ENCODE measurements at places on chromosomes 6 and 20.

- H3K36me3 ChIP-seq: no peaks in the 10 kb centered on the region
- no peak overlapping the region for H3K4me3 ChIP-seq
- no peaks in the 10 kb centered on the region for H3K4me1 ChIP-seq
- H3K27ac ChIP-seq: no peak overlapping the region
- H3K27me3 ChIP-seq: peaks cover 4% of the 10 kb centered on the region
- DNase-seq: no peak
Observed at GRCh38 chr6:101178748-101179147, 214.8 kb upstream of the GRIK2 start.

- H3K4me1 ChIP-seq: no peaks in the 10 kb centered on the region
- no peak overlapping the region for H3K27ac ChIP-seq
- DNase-seq: no peak
- H3K4me3 ChIP-seq: no peak overlapping the region
- no peaks in the 10 kb centered on the region for H3K36me3 ChIP-seq
Observed at GRCh38 chr6:76876922-76877553, 586.3 kb downstream of the HTR1B start.

DNA sequence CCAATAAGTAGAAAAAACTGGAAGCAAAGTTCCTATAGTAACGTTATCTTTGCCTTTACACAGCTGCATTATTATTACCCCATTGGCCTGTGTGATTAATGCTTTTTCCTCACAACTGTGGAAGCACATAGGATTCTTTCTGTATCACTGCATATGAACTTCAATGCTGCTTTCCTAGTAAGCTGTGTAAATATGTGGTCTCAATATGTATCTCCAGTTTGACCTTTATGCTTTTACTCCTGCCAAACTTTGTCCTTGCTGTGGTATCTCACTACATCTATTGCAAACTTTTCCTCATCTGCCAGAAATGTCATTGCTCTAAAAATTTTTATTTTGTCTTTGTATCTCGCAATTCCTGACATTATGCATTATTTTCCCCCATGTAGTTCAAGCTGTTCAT is 168.6 kb downstream of the ZFAND3 start:
- H3K27me3 ChIP-seq: no peaks in the 10 kb centered on the region
- H3K36me3 ChIP-seq: no peaks in the 10 kb centered on the region
- no peak overlapping the region for H3K27ac ChIP-seq
- peaks cover 38% of the 10 kb centered on the region for H3K4me1 ChIP-seq

- no peak overlapping the region for H3K27ac ChIP-seq
- peaks cover 17% of the 10 kb centered on the region for H3K36me3 ChIP-seq
- H3K27me3 ChIP-seq: no peaks in the 10 kb centered on the region
- H3K4me3 ChIP-seq: no peak overlapping the region
Observed at GRCh38 chr6:38279423-38279822, 360.3 kb downstream of the BTBD9 start.

DNA sequence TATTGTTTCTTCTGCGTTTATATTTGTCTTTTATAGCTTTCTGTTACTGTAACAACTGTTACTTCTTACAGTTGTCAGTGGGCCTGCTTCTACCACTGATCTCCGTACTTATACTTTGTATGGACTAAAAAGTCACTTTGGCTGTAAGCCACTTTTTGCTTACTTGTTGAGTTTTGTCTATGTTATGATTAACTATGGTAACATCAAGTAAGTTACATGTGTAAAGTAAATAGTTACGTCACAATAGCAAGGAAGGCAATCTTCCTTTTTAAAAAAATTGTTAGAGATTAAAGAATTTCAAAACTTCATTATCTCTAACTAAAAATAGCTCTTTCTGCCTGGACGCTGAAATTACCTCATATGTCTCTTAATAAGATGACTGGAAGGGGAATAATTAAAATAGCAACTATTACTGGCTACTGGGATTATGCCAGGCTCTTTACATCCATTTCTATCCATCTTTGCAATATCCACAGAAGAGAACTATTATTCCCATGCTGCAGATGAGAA is 10.9 kb downstream of the TFB1M start:
- H3K27me3 ChIP-seq: no peaks in the 10 kb centered on the region
- H3K36me3 ChIP-seq: peaks cover 36% of the 10 kb centered on the region
- H3K27ac ChIP-seq: no peak overlapping the region
- H3K4me1 ChIP-seq: peaks cover 6% of the 10 kb centered on the region
- H3K4me3 ChIP-seq: no peak overlapping the region
- DNase-seq: no peak

DNA sequence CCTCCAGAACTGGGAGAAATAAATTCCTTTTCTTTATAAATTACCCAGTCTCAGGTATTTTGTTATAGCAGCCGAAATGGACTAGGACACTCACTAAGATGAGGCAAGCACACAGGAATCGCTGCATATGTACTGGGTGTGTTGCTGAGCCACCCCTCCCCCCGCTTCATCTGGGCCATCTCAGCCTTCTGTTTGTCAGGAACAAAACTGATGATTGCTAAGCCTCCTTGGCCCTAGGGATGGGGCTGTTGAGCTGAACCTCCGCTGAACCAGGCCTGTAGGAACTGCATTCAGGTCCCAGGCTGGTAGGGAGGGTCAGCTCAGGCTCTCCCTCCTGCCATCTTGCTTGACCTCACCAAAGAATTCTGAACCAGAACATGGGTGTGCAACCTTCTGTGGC is 108.6 kb downstream of the MAP3K7 start:
- H3K4me1 ChIP-seq: peaks cover 14% of the 10 kb centered on the region
- DNase-seq: no peak
- H3K36me3 ChIP-seq: no peaks in the 10 kb centered on the region

GRCh38 chr6:165987483-165988301 is 180.0 kb downstream of the TBXT start:
- H3K27ac ChIP-seq: no peak overlapping the region
- H3K27me3 ChIP-seq: peaks cover 34% of the 10 kb centered on the region
- no peak overlapping the region for H3K4me3 ChIP-seq
- DNase-seq: no peak
- H3K36me3 ChIP-seq: no peaks in the 10 kb centered on the region

- no peaks in the 10 kb centered on the region for H3K36me3 ChIP-seq
- peaks cover 2% of the 10 kb centered on the region for H3K27me3 ChIP-seq
- H3K27ac ChIP-seq: no peak overlapping the region
- H3K4me3 ChIP-seq: no peak overlapping the region
- DNase-seq: no peak
Observed at GRCh38 chr6:168022488-168023321, 25.2 kb downstream of the KIF25 start.

GRCh38 chr6:27297857-27298730 is 14.0 kb downstream of the POM121L2 start:
- H3K4me1 ChIP-seq: no peaks in the 10 kb centered on the region
- peaks cover 32% of the 10 kb centered on the region for H3K27me3 ChIP-seq
- H3K36me3 ChIP-seq: peaks cover 1% of the 10 kb centered on the region
- no peak for DNase-seq
- no peak overlapping the region for H3K4me3 ChIP-seq

GRCh38 chr6:134549854-134550253 is 231.9 kb upstream of the SGK1 start:
- H3K27ac ChIP-seq: no peak overlapping the region
- H3K36me3 ChIP-seq: no peaks in the 10 kb centered on the region

DNA sequence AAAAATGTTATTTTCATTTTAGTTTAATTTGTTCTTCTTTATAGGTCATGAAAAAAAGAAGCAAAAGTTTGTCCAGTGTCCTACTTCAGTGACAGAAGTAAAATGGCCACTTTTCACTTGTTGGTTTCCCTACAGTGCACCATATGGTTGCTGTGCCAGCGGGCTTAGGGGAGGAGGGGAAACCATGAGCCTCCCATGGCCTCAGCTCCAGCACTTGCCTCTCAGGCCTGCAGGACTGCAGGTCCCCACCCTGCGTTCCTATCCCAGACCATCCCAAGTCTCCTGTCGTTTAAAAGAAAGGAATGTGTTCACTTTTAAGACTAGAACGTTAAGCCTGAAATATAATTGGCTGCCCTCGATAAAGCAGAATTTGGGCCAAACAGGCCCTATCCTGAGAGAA is 210.0 kb upstream of the TAB2 start:
- H3K27me3 ChIP-seq: no peaks in the 10 kb centered on the region
- no peaks in the 10 kb centered on the region for H3K36me3 ChIP-seq
- H3K27ac ChIP-seq: no peak overlapping the region
- no peak overlapping the region for H3K4me3 ChIP-seq
- DNase-seq: no peak

- DNase-seq: no peak
- peaks cover 4% of the 10 kb centered on the region for H3K36me3 ChIP-seq
- H3K27me3 ChIP-seq: no peaks in the 10 kb centered on the region
Observed at GRCh38 chr20:10634683-10635411, 39.0 kb downstream of the JAG1 start.

- H3K4me1 ChIP-seq: no peaks in the 10 kb centered on the region
- H3K4me3 ChIP-seq: no peak overlapping the region
Observed at GRCh38 chr6:81890846-81891245, 138.4 kb upstream of the TENT5A start.
